Panc1 (cell line): ENCODE measurements at places on chromosomes 13 and 19. TPM values are rescaled to one million over a fixed set of nuclear protein-coding genes. Genes with fewer than 3 reads are reported as not detected.

- DNase-seq: no peak
Observed at GRCh38 chr19:38012944-38013343, 105.9 kb downstream of the SIPA1L3 start.

- no peak for DNase-seq
Observed at GRCh38 chr13:25180775-25181537, 8.9 kb upstream of the AMER2 start.

- DNase-seq: peak; percentile 15
Observed at GRCh38 chr19:28633319-28634018, 579.5 kb downstream of the UQCRFS1 start.

DNA sequence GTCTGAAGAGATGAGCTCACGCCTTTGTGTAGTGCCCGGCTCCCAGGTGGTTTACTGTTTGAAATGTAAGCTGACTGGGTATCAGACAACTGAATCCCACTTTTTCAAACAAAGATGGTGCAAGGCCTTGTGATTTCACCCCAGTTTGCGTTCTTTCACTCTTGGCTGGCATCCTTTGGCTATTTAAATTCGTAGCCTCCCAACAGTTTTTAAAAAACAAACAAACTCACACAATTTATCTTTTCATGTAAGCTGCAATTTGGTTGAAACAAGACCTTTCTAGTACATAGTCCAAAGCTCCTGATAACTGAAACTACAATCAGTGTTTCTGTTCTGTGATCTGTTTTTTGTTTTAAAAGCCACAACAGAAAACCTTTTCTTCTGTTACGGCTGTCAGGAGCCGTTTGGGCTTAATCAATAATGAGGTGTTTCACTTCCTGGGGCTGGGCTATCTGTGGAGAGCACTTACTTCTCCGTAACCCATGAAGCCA is 65.1 kb upstream of the NPAS1 start:
- no peak for DNase-seq

GRCh38 chr13:73623281-73623680 is 510.9 kb downstream of the KLF12 start:
- DNase-seq: no peak

The RNF225 gene
- total RNA-seq: 1.6 TPM

The KMT2B gene
- total RNA-seq: 68.8 TPM
